ENCODE measurements at places on chromosomes 12 and 14. TPM values are rescaled to one million over a fixed set of nuclear protein-coding genes. Genes with fewer than 3 reads are reported as not detected.

Gene ING4
- 44.0 TPM for total RNA-seq

Gene GPX2
- total RNA-seq: not detected

Gene PRDM4
- total RNA-seq: 19.2 TPM

Gene TMTC2
- 13.9 TPM for total RNA-seq

Gene ANG
- total RNA-seq: 7.2 TPM

Gene JAG2
- 51.6 TPM for total RNA-seq

Gene FIGNL2
- total RNA-seq: 0.44 TPM

Gene WNT1
- total RNA-seq: not detected

Gene SELPLG
- 0.22 TPM for total RNA-seq

Gene EML5
- under 0.01 TPM for total RNA-seq

Gene LRIG3
- total RNA-seq: 36.9 TPM

Gene PLXNC1
- total RNA-seq: under 0.01 TPM

Gene BCL2L14
- total RNA-seq: not detected

Gene RNASE13
- not detected for total RNA-seq

Gene CPM
- 0.44 TPM for total RNA-seq

Gene A2M
- 3.8 TPM for total RNA-seq

Gene AKAP5
- total RNA-seq: 0.22 TPM

Gene C3AR1
- total RNA-seq: 0.22 TPM
